Esophagus muscularis mucosa (tissue), 4 donors: ENCODE measurements at places on chromosomes 2 and 18. TPM values are rescaled to one million over a fixed set of nuclear protein-coding genes. Genes with fewer than 3 reads are reported as not detected.

GRCh38 chr2:170714381-170715061 is 616 bp upstream of the SP5 start:
- H3K27me3 ChIP-seq, result peaks cover 99% of the 10 kb centered on the region
- no peak overlapping the region for H3K27ac ChIP-seq
- peaks cover 54% of the 10 kb centered on the region for H3K4me1 ChIP-seq
- DNase-seq, result peak; percentile 91
- H3K36me3 ChIP-seq, result no peaks in the 10 kb centered on the region

- no peak overlapping the region for H3K27ac ChIP-seq
- no peak for DNase-seq
- no peaks in the 10 kb centered on the region for H3K36me3 ChIP-seq
- H3K4me1 ChIP-seq, result peaks cover 27% of the 10 kb centered on the region
Measured at GRCh38 chr2:62302631-62303435, 106.9 kb downstream of the B3GNT2 start.

GRCh38 chr2:84996909-84997308 is 25.9 kb downstream of the KCMF1 start:
- no peak for DNase-seq
- no peaks in the 10 kb centered on the region for H3K27me3 ChIP-seq
- no peak overlapping the region for H3K27ac ChIP-seq
- no peaks in the 10 kb centered on the region for H3K36me3 ChIP-seq

The SLC9A4 gene
- total RNA-seq, result not detected

The CSRNP3 gene
- 4.4 TPM for total RNA-seq

DNA sequence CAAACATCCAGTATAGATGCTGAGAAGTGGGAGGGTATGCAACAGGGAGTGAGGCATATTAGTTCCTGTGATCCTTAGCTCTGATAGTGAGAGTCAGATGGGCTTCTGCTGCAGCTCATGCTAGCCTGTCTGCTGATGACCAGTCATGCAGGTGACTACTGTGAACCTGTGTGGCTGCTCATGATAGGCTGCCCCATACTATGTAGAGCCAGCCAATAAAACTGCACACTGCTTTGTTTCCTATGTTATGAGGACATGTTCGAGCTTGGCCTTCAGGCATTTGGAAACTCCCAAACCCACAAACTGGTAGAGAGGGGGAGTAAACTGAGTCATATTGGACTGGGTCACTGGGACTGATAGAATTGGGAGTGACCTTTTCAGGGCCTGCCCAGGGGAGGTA is 20.1 kb upstream of the SERPINE2 start:
- DNase-seq, result no peak
- no peaks in the 10 kb centered on the region for H3K4me1 ChIP-seq
- no peaks in the 10 kb centered on the region for H3K36me3 ChIP-seq
- H3K27ac ChIP-seq, result no peak overlapping the region
- H3K4me3 ChIP-seq, result no peak overlapping the region

DNA sequence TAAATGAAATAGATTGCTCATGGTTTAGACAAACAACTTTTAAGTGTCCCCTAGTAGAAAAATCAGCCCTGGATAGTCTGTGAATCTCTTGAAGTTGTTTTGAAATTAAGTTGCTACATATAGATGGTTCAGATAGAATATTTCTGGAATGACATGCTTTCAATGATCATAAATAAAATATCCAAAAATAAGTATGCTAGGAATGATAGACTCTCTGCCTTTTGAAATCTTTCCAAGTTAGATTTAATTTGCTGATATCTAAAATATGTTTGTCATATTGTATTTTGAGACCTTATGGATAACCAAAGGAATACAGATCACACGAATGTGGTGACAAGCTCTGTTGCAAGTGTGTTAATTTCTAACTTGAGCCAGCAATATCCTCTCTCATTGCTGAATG is 488.7 kb downstream of the THSD7B start:
- no peaks in the 10 kb centered on the region for H3K36me3 ChIP-seq
- H3K27ac ChIP-seq, result no peak overlapping the region
- H3K4me3 ChIP-seq, result no peak overlapping the region
- H3K4me1 ChIP-seq, result no peaks in the 10 kb centered on the region
- no peak for DNase-seq
- no peaks in the 10 kb centered on the region for H3K27me3 ChIP-seq

DNA sequence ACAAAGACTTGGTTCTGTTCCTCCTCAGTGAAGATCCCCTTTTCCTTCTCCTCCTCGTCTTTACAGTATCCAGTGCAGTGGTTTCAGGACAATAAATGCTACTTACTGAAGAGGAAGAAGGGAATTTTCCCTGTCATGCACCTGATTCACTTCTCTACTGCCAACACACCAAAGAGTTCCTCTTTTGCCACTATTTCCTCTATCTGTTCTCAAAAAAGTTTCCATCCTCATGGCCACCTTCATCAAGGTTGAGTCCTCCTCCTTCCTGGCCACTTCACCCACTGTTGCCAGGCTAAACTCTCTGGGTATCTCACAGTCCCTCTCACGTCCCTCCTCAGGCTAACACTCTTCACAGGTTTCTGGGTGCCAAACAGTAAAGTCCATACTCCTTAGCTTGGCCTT is 41.7 kb downstream of the PLEKHM3 start:
- DNase-seq, result no peak
- no peaks in the 10 kb centered on the region for H3K27me3 ChIP-seq
- no peaks in the 10 kb centered on the region for H3K4me1 ChIP-seq

- H3K27me3 ChIP-seq, result peaks cover 100% of the 10 kb centered on the region
- H3K4me1 ChIP-seq, result peaks cover 31% of the 10 kb centered on the region
- peak overlapping the region; percentile 39 for H3K4me3 ChIP-seq
- no peak for DNase-seq
- no peak overlapping the region for H3K27ac ChIP-seq
Measured at GRCh38 chr2:74515271-74515980, 1.2 kb downstream of the TLX2 start.

DNA sequence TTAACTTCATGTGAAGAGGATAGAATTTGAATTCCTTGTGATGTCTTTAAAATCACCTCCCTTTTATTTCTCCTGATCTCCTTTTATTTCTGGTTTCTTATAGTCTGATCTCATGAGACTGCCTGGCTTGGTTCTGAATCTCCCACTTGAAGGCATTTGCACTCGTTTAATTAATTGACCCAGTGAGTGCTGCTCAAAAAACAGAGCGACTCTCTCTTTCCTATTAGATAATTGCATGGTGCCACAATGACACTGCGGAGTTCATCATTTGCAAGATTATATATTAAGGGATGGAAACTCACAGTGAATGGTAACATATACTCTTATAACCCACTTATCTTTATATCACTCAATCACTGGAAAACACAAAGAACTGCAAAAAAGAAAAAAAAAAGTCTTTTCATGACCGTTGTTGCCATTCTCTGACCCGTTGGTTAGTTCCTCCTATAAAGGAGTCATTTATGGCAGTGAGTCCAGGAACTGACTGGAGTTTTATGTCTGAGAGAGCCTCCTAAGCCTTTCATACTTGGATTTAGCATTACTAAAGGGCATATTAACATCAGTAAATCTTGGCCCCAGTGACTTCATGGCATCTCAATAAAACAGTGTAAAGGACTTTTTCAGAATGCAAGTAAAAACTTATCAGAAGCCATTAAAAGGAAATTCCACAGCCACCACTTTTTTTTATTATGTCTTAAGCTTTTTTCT is 103.3 kb upstream of the EPHA4 start:
- no peak overlapping the region for H3K4me3 ChIP-seq
- H3K4me1 ChIP-seq, result no peaks in the 10 kb centered on the region
- no peak overlapping the region for H3K27ac ChIP-seq
- no peaks in the 10 kb centered on the region for H3K27me3 ChIP-seq

DNA sequence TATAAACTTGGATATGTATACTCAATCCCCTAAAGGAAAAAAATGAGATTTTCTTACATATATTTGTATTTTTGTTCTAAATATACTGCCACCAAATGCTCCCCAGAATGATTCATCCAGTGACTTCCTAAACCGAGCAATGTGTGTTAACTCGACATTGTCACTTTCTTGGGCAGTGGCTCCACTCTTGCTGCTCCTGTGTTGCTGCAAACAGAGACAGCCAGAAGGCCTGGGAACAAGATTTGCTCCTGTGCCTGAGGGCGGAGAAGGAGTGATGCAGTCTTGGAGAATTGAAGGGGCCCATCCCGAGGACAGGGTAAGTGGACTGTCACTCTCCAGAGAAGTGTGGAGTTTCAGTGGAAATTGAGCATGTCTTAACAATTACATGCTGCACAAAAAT is 32.7 kb downstream of the DSG4 start:
- no peak overlapping the region for H3K27ac ChIP-seq
- no peak for DNase-seq
- no peak overlapping the region for H3K4me3 ChIP-seq
- no peaks in the 10 kb centered on the region for H3K27me3 ChIP-seq
- H3K36me3 ChIP-seq, result no peaks in the 10 kb centered on the region

DNA sequence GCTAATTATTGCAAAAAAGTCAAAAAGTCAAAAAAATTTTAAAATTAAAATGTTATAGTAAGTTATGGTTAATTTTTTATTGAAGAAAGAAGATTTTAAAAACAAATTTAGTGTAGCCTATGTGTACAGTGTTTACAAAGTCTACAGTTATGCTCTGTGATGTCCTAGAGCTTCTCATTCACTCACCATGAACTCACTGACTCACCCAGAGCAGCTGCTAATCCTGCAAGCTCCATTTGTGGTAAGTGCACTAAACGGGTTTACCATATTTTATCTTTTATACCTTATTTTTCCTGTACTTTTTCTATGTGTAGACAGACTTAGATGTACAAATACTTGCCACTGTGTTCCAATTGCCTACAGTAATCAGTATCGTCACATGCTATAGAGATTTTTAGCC is 788.2 kb downstream of the DSC3 start:
- no peak overlapping the region for H3K27ac ChIP-seq
- no peaks in the 10 kb centered on the region for H3K27me3 ChIP-seq
- no peaks in the 10 kb centered on the region for H3K4me1 ChIP-seq

GRCh38 chr2:64124571-64124970 is 19.6 kb downstream of the PELI1 start:
- peaks cover 33% of the 10 kb centered on the region for H3K4me1 ChIP-seq
- no peak overlapping the region for H3K4me3 ChIP-seq
- no peak for DNase-seq
- H3K36me3 ChIP-seq, result no peaks in the 10 kb centered on the region
- H3K27me3 ChIP-seq, result no peaks in the 10 kb centered on the region

The CPLX4 gene
- total RNA-seq, result not detected

- peaks cover 22% of the 10 kb centered on the region for H3K4me1 ChIP-seq
- DNase-seq, result no peak
- peak overlapping the region; percentile 38 for H3K27ac ChIP-seq
- peaks cover 64% of the 10 kb centered on the region for H3K36me3 ChIP-seq
Measured at GRCh38 chr2:70083344-70084156, 3.7 kb upstream of the PCBP1 start.

DNA sequence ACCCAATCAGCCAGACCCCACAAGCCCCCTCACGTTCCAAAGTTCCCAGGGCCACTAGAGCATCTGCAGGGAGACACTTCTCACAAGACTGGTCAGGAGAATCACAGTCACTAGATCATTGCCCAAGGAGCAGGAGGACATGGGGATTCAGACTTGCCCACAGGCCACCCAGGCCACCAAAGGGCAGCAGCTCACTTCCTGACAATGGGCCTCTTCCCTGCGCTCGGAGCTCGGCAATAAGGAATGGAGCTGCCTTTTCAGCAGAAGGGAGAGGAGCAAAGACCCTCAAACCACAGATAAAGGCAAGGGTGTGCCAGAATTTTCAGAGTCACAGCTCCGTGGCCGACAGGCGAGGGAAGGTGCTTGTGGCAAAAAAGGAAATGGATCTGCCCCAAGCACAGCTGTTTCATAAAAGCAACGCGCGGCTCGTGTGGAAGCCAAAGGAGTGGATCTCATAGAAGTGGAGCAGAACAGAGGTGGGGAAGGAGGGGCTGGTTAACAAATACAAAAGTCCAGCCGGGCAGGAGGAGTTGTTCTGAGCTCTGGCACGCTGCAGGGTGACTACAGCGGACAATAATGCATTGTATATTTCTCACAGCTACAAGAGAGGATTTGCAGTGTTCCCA is 72.1 kb downstream of the EDAR start:
- H3K4me3 ChIP-seq, result no peak overlapping the region
- H3K4me1 ChIP-seq, result peaks cover 25% of the 10 kb centered on the region
- no peak for DNase-seq
- no peaks in the 10 kb centered on the region for H3K36me3 ChIP-seq

The UGT1A9 gene
- total RNA-seq, result not detected

GRCh38 chr18:30186245-30186644 is 856.3 kb downstream of the DSC3 start:
- no peak overlapping the region for H3K27ac ChIP-seq
- H3K36me3 ChIP-seq, result no peaks in the 10 kb centered on the region
- no peak for DNase-seq
- H3K4me1 ChIP-seq, result no peaks in the 10 kb centered on the region
- H3K4me3 ChIP-seq, result no peak overlapping the region
- H3K27me3 ChIP-seq, result no peaks in the 10 kb centered on the region

GRCh38 chr2:211516537-211516936 is 960.1 kb downstream of the CPS1 start:
- DNase-seq, result no peak
- H3K4me1 ChIP-seq, result no peaks in the 10 kb centered on the region
- H3K4me3 ChIP-seq, result no peak overlapping the region
- no peaks in the 10 kb centered on the region for H3K27me3 ChIP-seq

GRCh38 chr2:47414682-47415458 is 11.9 kb downstream of the MSH2 start:
- no peak for DNase-seq
- H3K36me3 ChIP-seq, result no peaks in the 10 kb centered on the region
- no peak overlapping the region for H3K4me3 ChIP-seq

The SLC4A5 gene
- 1.6 TPM for total RNA-seq

The C1QL2 gene
- not detected for total RNA-seq

The NXPH2 gene
- not detected for total RNA-seq

- H3K4me1 ChIP-seq, result peaks cover 10% of the 10 kb centered on the region
- H3K36me3 ChIP-seq, result no peaks in the 10 kb centered on the region
- DNase-seq, result no peak
- H3K27ac ChIP-seq, result no peak overlapping the region
- no peak overlapping the region for H3K4me3 ChIP-seq
- no peaks in the 10 kb centered on the region for H3K27me3 ChIP-seq
Measured at GRCh38 chr2:186570604-186571003, 19.3 kb upstream of the ITGAV start.

GRCh38 chr2:64641599-64641998 is 12.1 kb downstream of the SERTAD2 start:
- no peak for DNase-seq
- peaks cover 86% of the 10 kb centered on the region for H3K4me1 ChIP-seq
- H3K27ac ChIP-seq, result peak overlapping the region; percentile 16
- H3K27me3 ChIP-seq, result no peaks in the 10 kb centered on the region
- no peaks in the 10 kb centered on the region for H3K36me3 ChIP-seq

The ANTXR1 gene
- 115 TPM for total RNA-seq

The RMDN2 gene
- 11.8 TPM for total RNA-seq
